Stimulated activated naive B cell treated with anti-CD40 and anti-IgM and Interleukin-4, amounts not matched to agents 10 μg/mL and 1 μg/mL and 100 μg/mL, for 72 hours (primary cell): ENCODE measurements at places on chromosomes 2 and 18.

DNA sequence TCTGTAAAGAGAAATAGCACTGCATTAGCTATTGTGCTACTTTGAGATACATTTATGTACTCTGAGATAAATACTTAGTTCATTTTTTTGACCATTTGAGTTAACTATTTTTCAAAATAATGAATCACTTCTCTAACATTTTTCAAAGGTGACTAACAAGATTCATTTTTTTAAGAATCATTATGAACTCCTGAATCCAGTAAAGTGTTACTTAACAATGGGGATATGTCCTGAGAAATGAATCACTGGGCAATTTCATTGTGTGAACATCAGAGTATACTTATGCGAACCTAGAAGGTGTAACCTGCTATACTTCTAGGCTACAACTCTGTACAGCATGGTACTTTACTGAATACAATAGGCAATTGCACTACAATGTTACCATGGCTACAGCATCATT is 355.8 kb downstream of the ARL6IP6 start:
- DNase-seq: no peak

DNA sequence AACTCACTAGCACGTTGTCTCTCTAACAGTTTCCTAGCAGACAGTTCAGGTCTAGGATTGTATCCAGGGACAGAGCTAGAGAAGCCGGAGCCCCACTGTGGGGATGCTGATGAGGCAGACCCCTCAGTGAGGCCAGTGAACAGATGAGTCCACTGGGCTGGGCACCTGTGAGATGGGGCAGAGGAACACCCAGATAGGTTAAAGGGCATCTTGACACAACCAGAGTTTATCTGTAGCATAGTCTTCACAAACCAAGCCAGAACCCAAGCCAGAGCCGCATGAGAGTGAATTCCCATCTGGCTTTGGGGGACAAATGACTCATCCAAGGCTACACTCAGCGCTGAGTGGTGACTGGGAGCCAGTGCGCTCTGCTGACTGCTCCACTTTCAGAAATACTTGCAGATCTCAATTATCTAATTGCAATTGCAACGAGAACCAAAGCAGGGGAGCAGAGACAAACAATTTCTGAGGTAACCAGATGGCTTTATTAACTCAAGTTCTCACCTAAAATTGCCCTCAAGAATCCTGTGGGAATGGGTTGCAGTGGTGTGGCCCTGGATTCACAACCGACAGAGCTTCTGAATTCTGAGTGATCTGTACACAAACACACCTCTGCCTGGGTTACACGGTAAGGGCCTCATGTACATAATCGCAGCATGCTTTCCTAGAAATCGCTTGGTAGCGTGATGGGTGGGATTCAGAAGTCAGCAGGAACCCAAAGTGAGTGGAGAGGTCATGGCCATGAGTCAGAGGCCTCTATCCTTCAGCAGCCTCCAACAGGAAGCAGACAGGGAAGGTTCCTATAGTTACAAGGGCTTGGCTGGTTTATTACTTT is 48.7 kb upstream of the MSH2 start:
- DNase-seq: no peak

- no peak for DNase-seq
Measured at GRCh38 chr18:63564561-63564960, 22.4 kb downstream of the SERPINB12 start.

GRCh38 chr2:111121028-111121827 is 514 bp downstream of the BCL2L11 start:
- peak; percentile 48 for DNase-seq

GRCh38 chr18:1150344-1150743 is 245.7 kb downstream of the ADCYAP1 start:
- no peak for DNase-seq

DNA sequence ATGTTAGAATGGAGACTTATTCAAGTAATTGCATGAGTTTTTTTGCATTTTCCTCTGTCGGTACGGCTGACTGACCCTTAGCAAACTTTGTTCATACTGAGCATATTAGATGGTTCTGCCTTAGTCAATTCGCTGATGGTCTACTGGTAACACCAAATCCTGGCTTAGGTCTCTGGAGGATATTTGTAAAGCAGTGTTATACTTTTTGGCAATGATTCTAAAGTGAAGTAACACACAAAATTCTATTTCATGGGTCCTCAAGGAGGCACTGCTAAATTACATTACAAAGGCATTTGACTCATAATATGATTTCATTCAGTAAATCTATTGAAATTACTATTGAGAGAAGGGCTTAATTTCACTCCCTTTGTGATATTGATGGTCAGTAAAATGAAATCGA is 246.8 kb upstream of the RASGRP3 start:
- DNase-seq: no peak

GRCh38 chr2:68968221-68968620 is 6.2 kb upstream of the GKN1 start:
- no peak for DNase-seq

GRCh38 chr2:235447210-235447609 is 46.6 kb upstream of the AGAP1 start:
- no peak for DNase-seq

DNA sequence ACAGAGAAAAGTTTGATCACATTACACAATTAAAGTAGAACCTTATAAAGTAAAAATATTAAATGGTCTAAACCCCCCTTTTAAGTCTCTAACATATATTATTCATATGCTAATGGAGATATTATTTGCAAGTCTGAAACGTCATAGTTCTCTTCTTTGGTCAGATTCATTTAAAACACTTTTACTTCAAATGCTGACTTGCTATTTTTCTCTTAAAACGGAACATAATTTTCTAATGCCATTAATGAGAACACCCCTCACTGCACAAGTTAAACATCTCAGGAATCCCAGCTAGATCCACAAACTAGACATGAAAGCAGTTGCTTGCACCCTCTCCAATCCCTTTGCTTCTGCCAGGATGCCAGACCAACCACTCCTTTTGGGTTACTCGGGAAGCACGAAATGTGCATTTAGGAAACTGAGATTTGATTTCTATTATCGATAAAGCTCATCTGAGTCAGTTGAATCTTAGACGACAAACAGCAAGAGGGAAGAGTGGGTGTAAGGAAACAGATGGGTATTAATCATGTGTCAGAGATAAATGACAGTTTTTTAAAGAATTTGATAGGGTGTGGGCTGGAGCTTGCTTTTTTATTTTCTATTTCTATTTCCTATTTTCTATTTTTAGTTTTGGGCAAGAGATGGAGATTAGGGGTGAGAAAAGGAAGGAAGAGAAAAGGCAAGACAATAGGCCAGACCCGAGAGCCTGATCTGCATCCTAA is 1.5 kb downstream of the ADD2 start:
- no peak for DNase-seq

DNA sequence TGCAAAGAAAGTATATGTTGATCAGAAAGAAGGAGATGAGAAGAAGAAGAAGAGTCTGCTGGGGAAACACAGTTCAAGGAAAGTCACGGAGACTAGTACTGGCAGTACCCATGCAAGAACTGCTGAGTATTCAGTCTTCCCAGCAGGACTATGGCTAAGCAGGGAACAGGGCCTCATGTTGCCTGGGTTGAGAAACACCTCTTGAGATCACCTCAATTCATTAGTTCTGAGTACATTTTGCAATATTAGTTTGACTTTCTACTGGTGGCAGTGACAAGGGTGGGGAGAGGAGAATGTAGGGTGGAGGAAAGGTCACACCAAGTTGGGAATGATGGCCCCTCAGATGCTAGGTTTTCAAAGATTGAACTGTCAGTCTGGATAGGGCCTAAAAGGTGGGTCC is 50.5 kb downstream of the MRPL33 start:
- DNase-seq: no peak

DNA sequence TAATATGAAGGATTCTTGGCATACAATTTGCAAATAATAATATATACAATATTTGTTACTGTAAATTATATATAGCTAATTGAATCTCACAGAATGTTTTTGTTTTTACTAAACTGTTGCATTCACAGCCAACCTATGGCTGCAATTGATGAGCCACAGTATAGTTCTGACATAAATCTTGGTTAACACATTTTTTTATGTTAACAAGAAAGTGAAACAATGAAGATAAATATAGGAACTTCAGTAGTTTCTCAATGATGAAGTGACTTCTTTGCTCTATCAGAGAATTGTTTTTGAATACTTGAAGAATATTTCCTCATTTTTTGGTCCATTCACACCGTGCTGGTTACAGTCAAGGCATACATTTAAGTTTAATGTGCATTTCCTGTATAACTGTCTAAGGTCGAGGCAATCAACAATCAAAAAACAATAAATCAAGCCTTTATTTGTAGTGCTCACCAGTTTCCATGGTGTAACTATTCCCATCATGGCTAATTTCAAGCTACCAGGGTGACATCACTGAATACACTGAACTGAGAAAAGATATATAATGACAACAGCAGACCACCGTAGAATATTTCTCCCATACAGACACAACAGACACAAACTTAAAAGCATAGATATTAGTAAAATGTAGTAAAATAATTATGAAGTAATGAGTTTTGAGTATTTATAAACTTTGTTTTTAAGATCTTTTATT is 12.9 kb upstream of the ETAA1 start:
- DNase-seq: no peak

DNA sequence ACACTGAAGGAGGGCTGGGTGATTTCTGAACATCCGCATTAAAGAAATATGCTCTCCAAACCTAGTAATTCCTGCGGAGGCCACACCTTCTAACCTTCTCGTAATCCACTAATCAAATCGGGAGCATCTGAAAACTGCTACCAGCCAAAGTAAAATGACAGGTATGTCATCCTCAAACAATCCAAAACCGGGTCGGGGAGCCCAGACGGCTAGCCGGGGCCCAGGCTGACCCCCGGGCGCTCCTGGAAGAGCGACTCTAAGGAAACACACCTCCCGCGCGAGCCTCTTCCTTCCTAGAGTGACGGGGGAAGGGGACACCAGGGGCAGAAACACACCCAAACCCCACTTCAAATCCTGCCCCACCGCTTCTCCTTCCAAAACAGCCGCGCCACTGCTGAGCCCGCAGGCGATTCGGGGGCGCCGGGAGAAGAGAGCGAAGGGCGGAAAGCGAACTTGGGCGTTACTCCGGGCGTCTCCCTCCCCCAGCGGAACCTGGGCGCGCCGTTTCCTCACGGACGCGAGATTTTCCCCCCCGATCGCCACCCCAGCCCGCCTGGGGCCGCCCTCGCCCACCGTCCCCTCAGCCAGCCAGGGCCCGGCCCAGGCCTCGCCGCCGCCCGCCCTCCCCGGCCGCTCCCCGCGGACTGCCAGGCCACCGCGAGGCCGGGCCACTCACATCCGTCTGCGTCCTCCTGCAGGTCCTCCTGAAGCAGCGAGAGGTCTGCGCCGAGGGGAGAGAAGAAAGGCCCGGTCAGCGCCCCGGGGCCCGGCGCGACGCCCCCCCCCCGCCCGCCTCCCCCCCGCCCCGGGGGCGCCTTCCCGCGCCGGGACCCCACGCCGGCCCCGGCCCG is 584 bp downstream of the PPP4R1 start:
- peak; percentile 36 for DNase-seq

GRCh38 chr18:45019469-45019868 is 338.8 kb downstream of the SETBP1 start:
- no peak for DNase-seq

DNA sequence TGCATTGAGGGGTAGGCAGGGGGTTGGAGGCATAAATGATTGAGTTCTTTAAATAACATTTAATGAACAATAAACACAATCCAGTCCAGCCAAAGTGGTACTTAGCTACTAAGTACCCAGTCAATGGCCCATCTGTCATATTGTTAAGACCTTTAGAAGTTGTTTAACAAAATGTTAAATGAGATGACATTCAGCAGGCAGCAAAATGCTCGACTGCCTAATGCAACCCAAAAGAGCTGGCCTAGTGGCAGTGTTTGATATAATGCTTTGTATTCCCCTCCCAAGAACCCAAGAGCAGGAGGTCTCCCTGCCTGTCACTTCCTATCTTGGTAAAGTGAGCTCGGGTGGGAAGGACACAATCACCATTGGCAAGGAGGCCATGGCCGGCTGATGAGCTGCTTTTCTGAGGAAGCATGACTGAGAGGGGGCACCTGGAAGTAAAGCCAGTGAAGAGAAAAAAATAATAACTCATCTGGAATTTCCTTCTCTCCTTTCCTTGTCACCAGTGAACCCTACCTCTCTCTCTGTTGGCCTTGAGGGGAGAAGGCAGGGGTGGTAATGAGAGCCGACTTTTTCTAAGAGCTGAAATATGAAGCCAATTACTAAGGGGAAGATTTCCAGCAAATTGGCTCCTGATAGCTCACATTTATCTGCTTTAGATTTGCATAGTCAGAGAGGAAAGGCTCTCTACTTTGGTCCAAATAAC is 140.6 kb downstream of the C1D start:
- no peak for DNase-seq

- no peak for DNase-seq
Measured at GRCh38 chr2:240438810-240439697, 3.6 kb downstream of the GPC1 start.

DNA sequence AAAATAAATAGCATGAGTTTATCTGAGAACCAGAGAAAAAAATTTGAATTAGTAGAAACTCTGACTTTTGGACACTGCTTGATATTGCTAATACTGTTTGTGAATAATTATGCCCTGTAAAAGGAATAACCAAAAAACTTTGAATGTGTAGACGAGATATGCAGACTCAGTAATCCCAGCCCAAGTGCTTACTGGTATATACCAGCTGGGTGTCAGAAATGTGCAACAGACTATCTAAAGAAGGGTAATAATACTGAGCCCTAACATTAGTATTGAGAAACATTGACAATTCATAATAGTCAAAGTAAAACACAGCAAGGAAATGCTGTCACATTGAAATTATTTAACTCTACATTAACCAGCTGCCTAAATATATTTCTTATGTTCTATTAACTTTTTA is 60.5 kb upstream of the ZC3H15 start:
- DNase-seq: no peak

- DNase-seq: no peak
Measured at GRCh38 chr18:25234740-25235345, 117.1 kb downstream of the ZNF521 start.

DNA sequence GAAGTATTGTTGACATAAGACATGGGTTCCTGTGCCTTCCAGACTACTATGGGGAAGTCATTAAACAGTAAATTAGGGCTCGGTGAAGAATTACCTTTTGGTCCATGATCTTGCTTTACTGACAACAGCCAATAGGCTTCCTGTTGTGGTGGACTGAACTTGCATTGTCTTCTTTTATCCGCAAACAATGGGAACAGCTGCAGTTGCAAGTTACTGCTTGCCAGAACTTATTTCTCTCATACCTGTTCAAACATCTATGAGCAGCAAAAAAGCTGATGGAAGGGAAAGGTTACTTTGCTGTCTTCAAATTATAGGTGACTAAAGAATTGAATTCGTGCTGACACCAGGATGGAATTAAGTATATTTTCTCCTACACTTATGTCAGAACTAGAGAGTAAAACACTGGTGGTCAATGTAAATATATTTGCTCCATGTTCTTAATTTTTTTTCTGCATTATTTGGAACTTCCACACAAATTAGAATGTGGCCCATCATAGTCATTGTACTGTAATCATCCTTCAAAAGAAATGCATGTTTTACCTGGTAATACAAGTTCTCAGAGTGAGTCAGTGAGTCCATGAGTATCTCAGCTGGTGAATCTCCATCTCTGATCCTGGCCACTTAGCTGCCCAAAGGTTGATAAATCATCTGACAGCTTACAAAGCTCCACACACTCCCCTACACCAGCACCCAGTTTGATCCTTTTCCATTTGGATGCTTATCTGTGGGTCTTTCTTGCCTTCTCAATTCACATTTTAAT is 37.3 kb upstream of the RNF152 start:
- no peak for DNase-seq
